ENCODE measurements at places on chromosomes 1 and 21.

DNA sequence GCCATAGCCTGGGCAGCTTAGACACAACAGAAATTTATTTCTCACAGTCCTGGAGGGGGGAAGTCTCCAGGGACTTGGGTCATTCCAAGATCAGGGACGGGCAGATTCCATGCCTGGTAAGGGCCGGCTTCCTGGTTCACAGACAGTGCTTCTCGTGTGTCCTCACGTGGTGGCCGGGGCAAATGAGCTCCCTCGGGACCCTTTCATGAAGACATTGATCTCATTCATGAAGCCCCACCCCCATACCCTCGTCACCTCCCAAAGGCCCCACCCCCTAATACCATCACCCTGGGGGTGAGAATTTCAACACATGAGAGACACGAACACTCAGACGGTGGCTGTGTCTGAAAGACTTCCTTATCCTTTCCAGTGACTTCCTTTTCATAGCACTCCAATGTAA lies 51.5 kb downstream of the ACOT7 start:
- DNase-seq = no peak

GRCh38 chr21:43269440-43269839 lies 100.6 kb downstream of the CRYAA start:
- peak; percentile 23 for DNase-seq

DNA sequence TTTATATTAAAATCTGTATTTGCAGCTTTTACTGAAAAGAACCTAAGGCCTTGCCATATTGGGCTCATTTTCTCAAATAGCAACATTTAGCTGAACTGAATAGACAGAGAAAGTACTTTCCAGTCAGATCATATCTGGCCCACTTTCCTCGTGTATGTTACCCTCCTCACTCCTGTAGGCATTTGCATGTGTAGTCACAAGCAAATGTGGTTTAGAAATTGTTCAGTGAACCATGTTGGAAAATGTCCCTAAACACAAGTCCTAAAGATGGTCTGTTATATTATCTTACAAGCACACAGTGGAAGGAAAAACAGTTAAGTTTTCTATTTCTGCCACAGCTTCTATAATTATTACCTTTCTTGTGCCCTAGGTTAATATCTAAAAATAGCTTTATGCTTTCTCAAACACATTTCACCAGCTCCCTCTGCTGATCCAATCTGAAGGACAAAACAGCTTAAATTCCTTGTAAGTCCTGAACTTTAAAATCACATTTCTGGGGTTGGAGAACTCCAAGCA lies 606 bp upstream of the FMO4 start:
- DNase-seq = no peak

DNA sequence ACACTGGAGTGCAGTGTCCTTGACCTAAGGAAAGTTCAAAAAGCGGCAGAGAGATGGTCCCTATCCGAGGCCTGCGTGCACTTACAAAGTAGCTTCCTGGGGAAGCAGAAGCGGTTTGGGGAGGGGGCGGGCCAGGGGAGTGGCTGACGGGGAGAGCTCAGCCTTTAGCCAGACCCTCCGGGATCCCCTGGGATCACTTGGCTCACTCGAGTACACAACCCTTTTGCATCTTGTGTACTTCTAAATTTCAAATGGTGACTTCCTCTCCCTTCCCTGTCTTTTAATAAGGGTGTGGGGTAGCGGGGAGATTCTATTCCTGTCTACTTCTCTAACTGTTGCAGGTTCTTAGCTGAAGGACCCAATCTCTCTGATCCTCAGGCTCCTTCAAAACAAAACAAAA lies 18.1 kb upstream of the SNX27 start:
- DNase-seq = no peak

- DNase-seq = peak; percentile 68
These were observed 441 bp downstream of the FUBP1 start for GRCh38 chr1:77978293-77978968.

DNA sequence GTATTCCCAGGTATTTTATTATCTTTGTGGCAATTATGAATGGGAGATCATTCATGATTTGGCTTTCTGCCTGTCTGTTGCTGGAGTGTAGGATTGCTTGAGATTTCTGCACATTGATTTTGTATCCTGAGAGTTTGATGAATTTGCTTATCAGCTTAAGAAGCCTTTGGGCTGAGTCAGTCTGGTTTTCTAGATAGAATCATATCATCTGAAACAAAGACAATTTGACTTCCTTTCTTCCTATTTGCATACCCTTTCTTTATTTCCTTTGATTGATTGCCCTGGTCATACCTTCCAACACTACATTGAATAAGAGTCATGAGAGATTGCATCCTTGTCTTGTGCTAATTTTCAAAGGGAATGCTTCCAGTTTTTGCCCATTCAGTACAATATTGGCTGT lies 8.0 kb downstream of the OR2L3 start:
- no peak for DNase-seq

- DNase-seq = no peak
These were observed 1067.0 kb downstream of the ADGRL2 start for GRCh38 chr1:82867781-82868180.

DNA sequence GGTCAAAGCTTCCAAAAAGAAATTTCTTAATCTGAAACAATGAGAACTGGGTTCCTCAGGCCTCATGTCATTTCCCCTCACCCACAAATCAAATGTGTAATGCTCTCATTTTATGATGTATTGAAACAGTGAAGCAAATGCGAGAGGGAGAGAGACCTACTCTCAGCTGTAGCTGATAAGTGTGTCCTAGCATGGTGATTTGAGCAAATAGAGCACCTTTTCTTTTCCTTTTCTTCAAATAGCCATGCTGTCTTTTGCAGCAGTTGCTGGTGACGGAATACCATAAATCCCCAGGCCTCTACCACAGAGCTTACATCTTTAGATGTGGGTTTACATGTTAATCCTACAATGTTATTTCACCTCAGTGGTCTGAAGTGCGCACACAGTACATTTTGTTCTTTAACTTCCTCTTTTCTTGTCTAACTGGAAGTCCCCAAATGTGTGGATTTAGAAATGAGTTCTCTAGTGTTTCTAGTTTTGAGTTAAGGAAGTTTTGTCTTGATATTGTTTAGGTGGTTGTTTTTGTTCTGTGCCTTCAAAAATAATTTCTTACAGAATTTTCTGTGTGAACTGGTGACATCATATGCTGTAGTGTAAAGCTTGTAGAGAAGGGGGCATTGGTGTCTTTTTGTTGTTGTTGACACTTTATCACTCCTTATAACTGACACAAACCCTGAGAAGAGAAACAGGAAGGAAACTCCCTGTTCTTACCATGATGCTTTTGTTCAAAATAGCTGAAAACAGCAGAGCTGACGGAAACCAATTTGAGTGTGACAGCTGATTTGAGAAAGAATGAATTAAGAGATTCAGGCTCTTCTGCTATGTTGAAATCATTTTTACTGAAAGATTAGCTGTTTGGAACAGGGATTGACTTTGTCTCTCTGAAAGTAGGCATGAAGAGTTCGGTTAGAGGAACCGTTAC lies 12.2 kb downstream of the SMAP2 start:
- DNase-seq = peak; percentile 47

DNA sequence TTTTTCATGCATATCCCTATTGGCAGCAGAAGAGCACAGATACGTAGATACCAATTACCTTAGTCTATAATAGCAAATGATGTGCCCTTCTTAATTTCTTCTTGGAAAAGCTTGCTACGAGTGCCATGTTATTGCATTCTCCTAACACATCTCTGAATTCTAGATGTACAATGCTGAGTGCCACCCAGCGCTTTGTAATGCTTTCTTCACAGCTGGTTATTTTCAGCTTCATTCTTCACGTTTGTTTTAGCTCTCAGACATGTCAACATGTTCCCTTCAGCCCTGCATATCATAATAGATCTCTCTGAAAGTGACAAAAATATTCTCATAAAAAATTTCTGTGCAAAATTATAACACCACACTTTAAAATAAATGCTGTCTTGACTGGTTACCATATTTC lies 981.2 kb downstream of the TTLL7 start:
- no peak for DNase-seq

DNA sequence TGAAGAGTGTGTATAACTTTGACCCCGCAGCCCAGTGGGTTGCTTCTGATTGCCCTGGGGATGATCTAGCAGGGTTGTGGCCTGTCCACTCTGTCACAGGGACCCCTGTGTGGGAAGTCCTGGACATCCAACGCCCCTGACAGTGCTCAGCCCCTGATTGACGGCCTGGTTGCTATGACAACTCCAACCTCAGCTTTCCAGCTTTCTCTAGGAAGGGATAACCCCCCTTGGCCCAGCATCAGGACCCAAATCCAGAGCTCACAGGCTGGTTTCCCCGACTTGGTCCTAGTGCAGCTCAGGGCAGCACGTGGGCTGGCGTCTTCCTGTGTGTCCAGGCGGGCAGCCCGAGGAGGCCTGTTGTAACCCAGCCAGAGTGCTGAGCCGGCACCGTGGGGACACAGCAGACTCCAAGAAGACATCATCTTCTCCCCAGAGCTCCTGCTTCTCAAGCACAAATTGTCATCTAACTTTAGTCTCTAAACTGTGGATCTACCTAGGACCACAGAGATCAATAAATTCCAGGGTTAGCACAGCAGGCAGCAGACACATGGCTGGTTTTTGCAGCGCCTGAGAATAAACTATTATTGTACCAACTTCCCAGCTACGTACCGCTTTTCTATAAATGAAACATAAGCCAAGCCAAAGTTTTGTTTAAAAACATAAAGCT lies 18.9 kb upstream of the PDXK start:
- DNase-seq = no peak

DNA sequence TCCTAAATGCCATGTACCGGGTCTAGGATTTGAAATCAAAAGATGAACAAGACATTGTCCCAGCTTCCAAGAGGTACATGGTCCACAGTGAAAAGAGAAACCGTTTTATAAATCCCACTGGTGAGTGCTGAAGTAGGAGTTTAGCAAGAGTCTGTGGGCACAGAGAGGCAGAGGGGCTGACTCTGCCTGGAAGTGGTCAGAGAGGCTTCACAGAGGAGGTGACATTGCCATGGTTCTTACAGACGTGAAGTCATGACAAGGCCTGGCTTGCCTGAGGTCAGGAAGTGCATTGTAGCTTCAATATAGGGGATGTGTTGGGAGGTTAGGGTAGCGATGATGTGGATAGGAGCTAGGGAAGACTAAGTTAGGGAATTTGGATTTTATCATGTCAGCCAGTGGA lies 28.4 kb downstream of the MAPKAPK2 start:
- DNase-seq = no peak

DNA sequence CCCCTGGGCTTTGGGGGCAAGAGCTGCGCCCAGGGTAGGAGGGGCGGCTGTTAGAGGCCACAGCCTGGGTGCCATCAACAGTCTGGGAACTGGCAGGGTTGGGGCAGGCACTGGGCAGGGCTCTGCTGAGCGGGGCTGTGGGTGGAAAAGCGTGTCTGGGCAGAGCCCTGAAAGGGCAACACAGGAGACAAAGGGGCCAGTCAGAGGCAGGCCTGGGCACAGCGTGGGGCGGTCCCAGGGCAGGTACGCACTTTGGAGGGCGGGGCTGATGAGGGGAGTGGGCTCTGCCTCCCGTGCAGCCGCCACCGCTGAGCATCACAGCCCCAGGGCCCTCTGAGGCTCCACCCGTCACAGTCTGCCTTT lies 13.9 kb downstream of the CELSR2 start:
- no peak for DNase-seq

GRCh38 chr1:41812453-41812852 lies 106.3 kb downstream of the HIVEP3 start:
- no peak for DNase-seq

DNA sequence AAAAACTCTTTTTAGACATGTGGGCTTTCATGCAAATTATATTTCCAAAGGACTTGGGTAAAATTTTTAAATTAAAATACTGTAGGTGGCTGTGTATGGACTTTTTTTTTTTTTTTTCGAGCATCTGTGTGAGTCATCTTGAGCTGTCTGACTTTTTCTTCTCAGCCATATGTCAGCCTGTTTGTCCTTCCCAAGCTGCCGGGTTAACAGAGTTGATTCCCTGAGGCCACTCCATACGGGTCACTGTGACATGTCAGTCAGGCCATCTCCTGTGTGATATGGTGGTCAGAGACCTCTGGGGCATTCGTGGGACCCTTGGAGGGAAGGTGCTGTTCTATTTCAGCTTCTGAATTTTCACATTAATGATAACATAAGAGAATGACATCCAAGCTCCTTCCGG lies 148.3 kb downstream of the KCNJ6 start:
- DNase-seq = no peak

DNA sequence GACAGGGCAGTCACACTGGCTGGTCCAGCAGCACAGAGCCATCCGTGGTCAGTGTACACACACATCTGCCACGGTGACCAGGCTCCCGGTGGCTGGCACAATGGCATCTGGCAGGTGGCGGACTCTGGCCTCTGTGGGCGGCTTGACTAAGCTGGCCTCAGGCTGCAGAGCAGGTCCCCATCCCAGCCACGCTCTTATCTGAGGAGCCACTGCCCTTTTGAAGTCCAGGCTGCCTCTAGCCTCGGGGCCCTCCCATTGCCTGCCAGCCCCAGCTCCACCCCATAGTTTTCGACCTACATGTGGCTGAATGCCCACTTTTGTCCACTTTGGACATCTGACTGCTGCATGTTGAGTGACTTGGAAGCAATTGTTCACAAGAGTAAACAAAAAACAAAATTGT lies 29.9 kb upstream of the EDN2 start:
- no peak for DNase-seq

- no peak for DNase-seq
These were observed 4.1 kb upstream of the HPCA start for GRCh38 chr1:32881871-32882850.

GRCh38 chr1:192852001-192852947 lies 43.4 kb downstream of the RGS2 start:
- DNase-seq = no peak

DNA sequence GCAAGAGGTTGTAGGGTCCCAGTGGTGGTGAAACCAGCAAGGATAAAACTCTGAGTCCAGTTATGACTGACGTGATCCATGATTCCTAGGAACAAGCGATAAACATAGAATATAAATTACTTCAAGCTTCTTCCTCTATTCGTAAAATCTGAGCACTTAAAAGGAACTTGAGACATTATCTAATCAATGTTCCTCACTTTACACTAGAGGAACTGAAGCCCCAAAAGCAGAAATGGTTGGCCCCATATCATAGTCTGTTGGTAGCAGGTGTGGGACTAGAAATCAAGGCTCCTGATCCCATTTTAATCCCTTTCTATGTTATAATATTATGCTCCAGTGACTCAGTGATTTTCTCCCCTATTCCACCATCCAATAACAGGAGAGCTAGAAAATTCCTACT lies 21.9 kb upstream of the MNDA start:
- no peak for DNase-seq

- no peak for DNase-seq
These were observed 20.9 kb upstream of the GORAB start for GRCh38 chr1:170511038-170511437.

GRCh38 chr1:145918992-145919939 lies 749 bp upstream of the PEX11B start:
- DNase-seq = no peak

DNA sequence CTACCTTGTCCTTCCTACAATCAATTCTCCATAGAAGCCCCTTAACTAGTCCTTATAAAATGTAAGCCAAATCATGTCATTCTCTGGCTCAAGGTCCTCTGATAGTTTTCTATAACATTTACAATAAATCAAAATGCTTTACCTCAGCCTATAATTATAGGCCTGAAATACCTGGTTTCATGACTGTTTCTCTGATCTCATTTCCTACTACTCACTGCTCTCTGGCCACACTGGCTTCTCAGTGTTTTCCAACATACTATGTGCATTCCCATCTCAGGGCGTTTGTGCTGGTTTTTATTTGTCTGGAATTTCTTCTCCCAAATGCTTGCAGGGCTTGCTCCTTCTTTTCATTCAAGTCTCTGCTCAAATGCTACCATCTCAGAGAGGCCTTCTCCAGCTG lies 67.9 kb upstream of the MAGI3 start:
- no peak for DNase-seq
